ENCODE measurements at places on chromosomes 6 and 20.

- DNase-seq, result no peak
These were observed 146.5 kb downstream of the ZDHHC14 start for GRCh38 chr6:157527471-157527907.

DNA sequence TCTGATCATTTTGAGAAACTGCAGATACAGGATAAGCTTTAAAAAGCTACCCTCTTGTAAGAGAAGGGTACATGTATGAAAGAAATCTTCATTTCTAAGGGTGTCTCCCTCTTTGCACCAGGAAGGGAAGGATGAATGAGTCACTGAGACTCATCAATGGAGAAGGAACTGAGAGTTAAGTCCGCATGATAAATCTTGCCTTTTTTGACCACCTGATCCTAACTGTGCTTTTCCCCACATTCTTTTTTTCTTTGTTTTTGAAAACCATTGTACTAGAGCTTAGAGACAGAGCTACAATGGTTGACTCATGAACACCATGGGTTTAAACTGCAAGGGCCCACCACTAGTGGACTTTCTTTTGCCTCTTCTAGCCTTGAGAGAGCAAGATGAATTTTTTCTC is 353.0 kb upstream of the RGS17 start:
- no peak for DNase-seq

GRCh38 chr6:118313762-118314161 is 234.3 kb upstream of the PLN start:
- no peak for DNase-seq

GRCh38 chr6:24991810-24992467 is 56.2 kb upstream of the RIPOR2 start:
- DNase-seq, result no peak

DNA sequence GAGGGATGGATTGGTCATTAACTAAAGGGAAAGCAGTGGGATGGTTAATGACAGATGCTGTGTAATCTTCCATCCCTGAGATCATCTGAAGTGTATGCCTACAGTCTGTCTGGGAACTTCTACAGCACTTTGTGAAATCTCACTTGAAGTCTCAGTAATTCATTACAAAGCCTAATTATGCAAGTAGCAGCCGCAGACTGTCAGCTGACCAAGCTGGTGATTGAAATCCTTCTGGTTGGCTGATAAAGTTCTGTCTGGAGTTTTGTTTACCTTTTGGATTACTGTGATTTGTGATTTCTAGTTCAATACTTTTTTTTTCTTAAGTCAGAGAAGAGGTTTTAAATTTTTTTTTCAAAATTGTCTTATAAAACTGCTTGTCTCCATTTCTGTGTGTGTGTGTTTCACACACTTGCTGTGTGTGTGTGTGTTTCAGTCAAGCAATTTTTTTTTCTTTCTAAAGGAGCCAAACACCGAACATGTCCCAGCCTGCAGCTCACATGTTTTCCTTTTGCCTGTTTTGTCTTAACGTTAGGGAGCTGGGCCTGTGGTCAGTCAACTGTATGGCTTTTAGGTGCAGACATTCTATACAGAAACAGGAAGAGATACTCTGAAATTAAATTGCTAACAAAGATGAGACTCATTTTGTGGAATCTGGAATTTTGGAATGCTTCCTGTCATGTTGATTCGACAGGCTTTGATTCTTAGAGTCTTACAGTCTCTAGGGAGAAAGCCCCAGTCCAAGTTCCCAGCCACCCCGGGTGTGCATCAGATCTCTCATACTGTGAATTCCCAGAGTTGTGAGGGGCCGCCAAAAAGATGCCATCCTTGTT is 28.5 kb upstream of the ADGRF4 start:
- no peak for DNase-seq

DNA sequence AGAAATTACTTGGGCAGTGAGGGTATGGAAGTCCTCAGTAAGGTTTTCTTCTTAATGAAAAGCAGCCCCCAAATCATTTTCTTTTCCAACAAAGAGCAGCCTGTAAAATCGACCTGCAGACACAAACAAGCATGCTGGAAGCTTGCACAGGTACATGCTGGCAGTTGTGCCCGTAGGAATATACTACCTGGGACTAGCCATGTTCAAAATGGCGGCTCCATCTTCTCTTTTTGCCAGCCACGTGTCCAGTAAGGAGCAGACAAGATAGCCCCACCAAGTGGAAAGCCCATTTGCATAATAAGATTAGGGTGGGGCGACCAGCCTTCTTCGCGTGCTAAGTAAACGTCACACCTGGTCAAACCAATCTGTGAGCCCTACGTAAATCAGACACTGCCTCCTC is 259.4 kb upstream of the AGPAT4 start:
- DNase-seq, result no peak

GRCh38 chr6:68071740-68072139 is 563.3 kb upstream of the ADGRB3 start:
- DNase-seq, result no peak

DNA sequence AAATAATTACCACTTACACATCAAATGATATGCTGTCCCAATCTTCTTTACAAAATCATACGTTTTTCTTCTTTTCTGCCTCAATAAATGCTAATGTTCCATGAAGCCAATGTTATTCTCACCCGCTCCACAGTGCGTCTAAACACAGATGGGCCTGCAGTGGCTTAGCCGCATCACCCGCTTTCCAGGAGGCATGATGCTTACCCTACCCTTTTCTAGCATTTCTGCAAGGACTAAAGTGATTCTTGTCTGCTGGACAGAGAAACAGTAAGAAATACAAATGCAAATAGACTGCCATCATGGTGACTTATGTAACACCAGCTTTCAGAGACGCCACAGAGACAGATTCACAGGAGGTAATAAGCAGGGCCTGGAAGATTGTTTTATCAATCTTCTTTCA is 104.4 kb downstream of the RNASET2 start:
- DNase-seq, result no peak

DNA sequence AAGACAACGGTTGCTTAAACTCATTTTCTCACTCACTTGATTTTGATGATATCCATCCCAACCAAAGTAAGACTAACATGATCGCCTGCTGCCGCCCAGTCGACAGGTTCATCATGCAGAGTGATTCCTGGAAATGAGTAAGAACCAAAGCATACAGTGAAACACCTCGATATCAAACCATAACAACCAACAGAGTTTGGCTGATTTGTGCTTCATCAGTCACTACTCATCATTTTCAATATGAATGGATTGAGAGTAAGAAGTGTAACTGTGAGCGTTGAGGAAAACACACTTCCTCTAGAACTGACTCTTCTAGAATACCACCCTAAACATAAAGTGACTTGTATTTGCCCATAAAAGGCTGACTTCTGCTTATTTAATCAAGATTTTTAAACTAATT is 29.2 kb upstream of the ALDH8A1 start:
- DNase-seq, result no peak

DNA sequence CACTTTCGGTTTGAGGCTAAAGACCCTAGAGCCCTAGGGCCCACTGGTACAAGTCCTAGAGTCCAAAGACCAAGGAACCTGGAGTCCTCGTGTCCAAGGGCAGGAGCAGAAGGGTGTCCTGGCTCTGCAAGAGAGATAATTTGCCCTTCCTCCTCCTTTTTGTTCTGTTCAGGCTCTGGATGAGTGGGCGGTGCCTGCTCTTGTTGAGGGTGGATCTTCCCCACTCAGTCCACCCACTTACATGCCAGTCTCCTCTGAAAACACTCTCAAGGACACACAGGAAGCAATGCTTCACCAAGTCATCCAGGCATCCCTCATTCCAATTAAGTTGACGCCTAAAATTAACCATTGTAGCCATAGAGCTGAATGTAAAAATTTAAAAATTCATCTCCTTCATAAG is 102.1 kb downstream of the UST start:
- DNase-seq, result no peak

DNA sequence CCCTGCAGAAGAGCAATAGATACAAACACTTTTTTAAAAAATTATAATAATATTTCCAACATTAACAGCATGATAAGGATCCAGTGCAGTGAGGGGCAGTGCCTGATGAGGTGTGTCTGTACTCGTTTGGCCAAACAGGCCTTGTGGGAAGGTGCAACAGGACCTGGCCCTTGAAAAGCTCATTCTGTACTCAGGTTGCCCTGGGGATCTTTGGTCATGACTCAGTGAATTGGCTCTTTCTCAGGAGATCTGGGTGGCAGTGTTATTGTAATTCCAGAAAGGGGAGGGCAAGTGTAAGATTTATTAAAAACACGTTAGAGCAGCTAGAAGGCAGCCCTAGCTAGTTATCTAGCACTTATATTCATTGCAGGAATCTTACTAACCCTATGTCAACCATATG is 2.9 kb upstream of the SPINT3 start:
- DNase-seq, result no peak

GRCh38 chr6:31299511-31299910 is 27.6 kb upstream of the HLA-C start:
- no peak for DNase-seq

- no peak for DNase-seq
These were observed 124.9 kb downstream of the KLHL32 start for GRCh38 chr6:97049253-97050011.

DNA sequence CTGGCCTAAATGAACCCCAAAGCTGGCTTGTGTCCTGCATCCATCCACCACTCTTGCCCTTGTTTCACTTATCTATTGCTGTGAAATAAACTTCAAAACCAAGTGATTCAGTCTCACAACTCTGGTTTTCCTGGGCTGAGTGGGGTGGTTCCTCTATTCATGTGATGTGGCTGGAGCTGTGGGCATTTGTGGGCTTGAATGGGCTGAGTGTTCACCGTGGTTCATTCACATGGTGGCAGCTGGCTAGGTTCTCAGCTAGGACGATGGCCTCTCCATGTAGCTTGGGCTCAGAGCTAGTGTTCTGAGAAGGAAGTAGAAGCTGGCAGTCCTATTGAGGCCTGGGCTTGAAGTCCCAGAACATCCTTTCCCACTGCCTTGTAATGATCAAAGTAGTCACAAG is 30.4 kb downstream of the FKBP1A start:
- no peak for DNase-seq

GRCh38 chr20:18754030-18754652 is 59.4 kb upstream of the SCP2D1 start:
- no peak for DNase-seq

- peak; percentile 81 for DNase-seq
These were observed 122.4 kb downstream of the NFATC2 start for GRCh38 chr20:51420111-51420510.

DNA sequence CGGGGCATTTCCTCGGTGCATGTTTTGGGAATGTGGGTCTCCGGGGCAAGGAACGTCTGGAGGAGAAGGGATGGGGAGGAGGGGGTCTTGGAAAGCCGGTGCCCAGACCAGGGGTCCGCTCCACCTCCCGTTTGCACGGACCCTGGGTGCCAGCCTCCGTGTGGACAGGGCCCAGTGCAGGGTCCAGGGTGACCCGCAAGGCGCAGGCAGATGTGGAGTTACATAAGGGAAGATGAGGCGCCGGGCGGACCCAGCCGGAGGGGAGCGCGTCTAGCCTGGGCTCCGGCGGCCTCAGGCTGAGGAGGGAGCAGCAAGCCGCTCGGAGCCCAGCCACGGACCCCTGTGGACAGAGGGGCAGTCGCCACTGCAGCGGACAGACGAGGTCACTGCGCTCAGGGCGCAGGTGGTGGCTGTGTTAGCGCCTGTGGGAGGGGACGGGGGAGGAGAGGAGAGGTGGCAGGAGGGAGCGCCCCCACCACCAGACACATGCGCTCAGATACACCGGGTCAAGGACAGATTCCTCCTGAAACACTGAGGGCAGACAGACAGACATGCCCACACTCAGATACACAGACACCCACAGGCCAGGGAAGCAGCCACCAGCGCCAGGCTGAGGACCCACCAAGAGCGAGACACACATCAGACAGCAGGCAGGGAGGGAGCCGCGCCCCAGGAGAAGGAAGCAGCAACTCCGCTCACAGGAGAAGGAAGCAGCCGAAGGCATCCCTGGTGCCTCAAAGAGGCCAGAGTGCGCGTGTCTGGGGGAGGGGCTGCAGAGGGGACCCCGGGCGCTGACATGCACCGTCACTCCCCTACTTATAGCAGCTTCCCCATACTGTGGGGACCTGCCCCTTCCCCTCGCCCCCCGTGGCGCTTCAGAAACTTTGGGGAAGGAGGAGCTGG is 839 bp upstream of the HRH3 start:
- DNase-seq, result no peak

GRCh38 chr6:169028343-169028742 is 225.3 kb downstream of the THBS2 start:
- no peak for DNase-seq

- no peak for DNase-seq
These were observed 35.2 kb downstream of the RAB22A start for GRCh38 chr20:58344741-58345140.

DNA sequence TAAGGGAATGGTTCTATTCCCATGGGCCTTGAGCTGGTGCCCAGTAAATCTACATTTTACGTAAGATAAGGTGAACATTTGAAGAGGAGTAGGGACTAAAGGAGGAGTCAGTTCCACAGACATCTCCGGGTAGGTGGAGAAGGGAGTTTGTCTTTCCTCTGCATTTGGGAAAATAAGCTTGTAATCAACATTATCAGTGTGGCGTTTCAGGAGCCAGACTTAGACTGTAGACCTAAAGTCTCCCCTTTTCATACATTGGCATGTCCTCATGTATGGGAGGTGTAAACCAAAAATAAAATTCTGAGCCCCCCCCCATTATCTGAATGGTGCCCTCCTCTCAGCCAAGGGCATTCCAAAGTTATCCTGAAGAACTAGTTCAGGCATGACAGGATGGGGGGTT is 40.2 kb downstream of the NINL start:
- DNase-seq, result no peak

GRCh38 chr6:80605165-80605989 is 498.9 kb downstream of the BCKDHB start:
- DNase-seq, result peak; percentile 64

DNA sequence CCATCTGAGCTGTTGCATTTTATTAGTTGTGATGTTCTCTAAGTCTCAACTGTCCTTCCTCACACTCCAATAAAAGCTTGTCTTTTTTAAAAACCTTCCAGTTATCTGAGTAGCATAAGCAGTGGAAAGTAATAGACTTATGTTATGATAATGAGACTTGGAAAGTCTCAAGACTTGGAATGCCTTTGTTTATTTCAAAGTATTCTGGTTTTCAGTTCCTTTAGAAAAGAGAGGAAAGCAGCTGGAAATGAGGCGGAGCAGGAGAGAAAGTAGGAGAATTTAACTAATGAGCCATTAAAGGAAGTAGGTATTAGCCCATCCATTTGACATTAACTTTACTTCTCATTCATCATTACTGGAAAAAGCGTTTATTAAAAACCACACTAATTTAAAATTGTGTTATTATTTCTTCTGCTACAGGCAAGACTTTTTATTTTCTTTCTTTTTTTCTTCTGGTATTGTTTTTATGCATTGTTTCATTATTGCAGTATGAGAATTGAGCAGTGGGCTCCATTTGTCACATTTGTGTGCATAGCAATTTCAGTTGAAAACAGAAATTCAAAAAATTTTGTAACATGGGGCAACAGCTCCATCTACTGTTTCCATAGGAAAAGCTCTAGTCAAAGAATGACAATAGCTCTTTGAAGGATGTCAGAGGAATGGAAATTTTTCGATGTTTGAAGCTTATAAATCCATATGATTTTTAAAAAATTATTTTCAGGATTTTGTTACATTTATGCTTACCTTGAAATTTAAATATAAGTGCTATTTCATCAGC is 194.8 kb downstream of the COL9A1 start:
- DNase-seq, result no peak

DNA sequence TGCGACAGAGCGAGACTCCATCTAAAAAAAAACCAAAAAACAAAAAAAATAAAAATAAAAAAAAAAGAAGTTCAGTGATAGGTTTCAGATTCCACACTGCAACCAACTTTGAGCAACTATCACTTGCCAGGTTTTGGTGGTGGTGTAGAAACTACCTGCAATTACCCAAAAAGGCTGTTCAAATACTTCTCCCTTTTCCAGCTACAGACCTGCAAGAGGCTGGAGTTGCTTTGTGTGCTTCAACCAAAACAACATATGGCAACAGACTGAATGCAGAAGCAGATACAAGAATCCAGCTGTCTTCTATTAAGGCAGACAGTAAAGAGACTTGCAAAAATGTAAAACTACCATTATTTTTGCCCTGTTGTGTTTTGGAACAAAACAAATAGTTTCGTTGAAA is 9.3 kb upstream of the BCAS1 start:
- DNase-seq, result no peak

Measured in HS-5 (cell line).